Retina (tissue), 1 donor: ENCODE measurements at places on chromosomes 7 and 10.

GRCh38 chr10:85993140-85993539 lies 373.5 kb downstream of the GRID1 start:
- no peak for DNase-seq

GRCh38 chr7:157502701-157503111 lies 165.9 kb downstream of the DNAJB6 start:
- no peak for DNase-seq

DNA sequence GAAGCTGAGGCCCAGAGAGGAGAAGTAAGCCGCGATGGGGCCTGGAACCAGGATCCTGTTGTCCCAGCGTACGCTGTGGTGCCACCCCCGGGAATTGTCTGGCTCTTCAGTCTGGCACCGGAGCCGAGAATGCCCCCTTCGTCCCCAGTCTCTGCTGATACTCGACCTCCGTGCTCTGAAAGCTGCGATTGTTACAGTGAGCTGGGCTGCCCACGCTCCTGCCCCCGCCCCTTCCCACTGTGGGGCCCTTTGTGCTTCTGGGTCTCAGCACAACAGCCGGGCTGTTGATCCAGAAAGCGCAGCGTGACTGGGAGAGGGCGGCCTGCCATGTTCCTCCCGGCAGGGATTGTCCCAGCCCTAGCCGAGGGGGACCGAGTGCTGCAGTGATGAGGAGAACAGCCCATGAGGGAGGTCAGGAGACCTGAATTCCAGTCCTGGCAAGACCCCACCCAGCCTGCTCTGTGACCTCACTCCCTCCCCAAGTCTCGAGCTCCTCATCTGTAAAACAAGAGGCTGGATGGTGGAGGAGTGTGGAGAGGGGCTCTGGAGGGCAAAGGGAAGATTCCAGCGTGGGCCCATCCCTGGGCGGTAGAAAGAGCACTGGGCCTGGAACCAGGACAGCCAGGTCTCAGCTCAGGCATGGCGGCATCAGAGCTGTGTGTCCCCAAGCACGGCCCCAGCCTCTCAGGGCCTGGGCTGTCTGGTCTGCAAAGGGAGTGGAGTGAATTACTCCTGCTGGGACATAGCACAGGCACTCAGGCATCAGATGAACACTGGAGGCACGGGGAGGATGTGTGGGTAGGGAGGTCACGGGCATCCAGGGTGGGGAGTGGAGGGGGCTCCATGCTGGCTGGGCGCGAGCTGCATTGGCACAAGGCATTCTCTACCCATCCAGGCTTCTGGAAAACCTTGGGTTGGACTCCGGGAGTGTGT lies 43.6 kb downstream of the TSPAN15 start:
- peak; percentile 67 for DNase-seq

GRCh38 chr7:131336956-131337355 lies 9.3 kb downstream of the MKLN1 start:
- no peak for DNase-seq

DNA sequence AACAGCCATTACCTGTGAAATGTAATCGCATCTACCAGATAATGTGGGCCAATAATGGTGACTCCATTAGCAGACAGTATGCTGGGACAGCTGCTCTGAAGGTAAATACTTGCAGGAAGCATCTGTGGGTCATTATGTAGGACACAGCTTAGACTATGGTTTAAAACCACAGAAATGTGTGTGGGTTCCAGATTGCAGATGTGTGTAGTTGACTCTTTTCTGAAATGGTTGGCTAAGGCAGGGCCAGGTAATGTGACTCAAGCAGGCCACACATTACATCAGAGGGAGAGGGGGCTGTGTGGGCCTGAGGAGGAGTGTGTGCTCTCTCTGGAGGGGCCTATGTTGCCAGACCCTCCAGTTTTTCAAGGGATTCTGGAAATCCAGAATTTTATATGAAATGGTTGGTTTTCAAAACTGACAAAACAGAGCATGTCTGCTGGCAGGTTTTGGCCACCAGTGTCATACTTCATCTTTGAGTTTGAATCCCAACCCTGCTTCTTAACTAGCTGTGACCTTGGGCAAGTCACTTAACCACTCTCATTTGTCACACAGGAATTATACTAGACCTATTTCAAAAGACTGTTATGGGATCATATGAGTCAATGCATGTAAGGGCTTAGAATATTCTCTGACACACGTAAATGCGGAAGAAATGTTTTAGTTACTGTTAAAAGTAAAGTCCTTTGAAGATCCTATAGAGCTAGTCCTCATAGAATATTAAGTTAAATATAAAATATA lies 64.5 kb downstream of the MCMBP start:
- DNase-seq, result no peak

DNA sequence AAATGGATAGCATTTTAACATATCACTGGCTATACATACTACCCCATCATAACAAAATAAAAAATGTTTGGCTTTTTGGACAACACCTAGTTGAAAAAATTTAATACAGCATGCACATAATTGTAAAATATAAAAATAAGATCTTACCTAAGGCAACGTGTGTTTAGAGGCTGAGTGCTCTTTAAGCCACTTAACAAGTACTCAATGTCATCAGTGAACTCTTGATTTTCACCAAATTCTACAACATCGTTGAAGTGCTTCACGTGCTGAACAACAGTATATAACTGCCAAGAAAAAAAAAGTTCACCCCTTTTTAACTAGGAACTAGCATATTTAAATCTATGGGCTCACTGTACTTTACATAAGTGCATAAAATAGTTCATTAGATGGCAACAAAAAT lies 49.5 kb downstream of the WAPL start:
- DNase-seq, result no peak

DNA sequence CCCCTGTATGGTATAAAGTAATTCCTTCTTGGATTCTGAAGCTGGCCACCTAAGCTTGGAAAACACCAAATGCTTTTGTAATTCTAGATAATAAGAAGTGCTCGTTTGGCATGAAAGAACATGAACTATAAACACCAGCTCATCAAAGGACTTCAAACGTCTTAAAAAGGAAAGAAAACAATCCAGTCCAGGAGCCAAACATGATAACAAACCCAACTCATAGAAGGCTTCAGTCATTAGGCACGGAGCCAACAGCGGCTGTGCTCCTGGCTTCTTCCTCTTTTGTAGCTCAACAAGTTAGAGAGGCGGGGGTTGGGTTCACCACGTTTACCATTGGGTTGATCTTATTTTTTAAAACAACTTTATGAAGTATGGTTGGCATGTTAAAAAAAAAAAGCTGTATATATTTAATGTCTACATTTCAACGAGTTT lies 56.4 kb upstream of the ECHDC3 start:
- no peak for DNase-seq

DNA sequence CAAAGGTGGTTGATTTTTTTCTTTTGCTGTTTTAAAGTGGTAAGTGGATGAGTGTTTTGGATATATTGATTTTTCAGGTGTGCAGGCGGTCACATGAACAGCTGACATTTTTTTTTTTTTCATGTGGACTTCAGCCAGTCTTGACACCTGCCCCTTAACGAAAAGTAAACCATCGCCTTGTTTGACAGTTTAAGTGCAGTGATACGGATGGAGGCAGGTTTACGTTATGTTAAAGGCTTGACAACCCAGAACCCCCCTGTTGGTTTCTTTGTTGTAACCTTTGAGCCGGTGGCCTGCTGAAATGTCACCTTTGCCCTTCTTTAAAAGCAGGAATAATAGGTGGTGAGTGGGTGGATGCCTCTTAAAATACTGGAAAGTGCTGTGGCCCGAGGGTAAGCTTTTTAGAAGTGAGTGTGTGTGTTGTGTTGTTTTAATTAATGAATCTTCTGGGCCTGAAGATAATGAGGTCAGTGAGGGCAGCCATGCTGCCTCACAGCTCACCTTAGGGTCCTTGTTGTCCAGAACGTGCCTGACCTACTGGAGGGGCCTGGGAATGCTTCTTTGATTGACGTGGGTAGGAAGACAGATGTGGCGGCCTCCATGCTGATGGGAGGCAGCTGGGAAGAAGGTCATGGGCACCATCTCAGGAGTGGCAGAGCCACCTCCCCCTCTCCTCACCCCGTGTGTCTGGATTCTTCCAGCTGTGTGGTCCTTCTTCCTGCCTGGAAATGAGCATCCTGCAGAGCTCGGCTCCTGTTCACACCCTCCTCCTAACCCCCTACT lies 69.8 kb downstream of the TCF7L2 start:
- DNase-seq, result peak; percentile 44

- no peak for DNase-seq
Observed at GRCh38 chr7:33261585-33261984, 132.2 kb downstream of the BBS9 start.

GRCh38 chr10:52741851-52742250 lies 30.7 kb downstream of the MBL2 start:
- DNase-seq, result no peak

GRCh38 chr10:110226926-110227641 lies 19.7 kb downstream of the MXI1 start:
- peak; percentile 46 for DNase-seq

GRCh38 chr10:24851629-24852028 lies 100.8 kb downstream of the PRTFDC1 start:
- no peak for DNase-seq
